IPS DF 19.7 (cell line): ENCODE measurements at places on chromosomes 2 and 18.

GRCh38 chr2:143615562-143615961 lies 486.3 kb downstream of the ARHGAP15 start:
- DNase-seq = no peak

DNA sequence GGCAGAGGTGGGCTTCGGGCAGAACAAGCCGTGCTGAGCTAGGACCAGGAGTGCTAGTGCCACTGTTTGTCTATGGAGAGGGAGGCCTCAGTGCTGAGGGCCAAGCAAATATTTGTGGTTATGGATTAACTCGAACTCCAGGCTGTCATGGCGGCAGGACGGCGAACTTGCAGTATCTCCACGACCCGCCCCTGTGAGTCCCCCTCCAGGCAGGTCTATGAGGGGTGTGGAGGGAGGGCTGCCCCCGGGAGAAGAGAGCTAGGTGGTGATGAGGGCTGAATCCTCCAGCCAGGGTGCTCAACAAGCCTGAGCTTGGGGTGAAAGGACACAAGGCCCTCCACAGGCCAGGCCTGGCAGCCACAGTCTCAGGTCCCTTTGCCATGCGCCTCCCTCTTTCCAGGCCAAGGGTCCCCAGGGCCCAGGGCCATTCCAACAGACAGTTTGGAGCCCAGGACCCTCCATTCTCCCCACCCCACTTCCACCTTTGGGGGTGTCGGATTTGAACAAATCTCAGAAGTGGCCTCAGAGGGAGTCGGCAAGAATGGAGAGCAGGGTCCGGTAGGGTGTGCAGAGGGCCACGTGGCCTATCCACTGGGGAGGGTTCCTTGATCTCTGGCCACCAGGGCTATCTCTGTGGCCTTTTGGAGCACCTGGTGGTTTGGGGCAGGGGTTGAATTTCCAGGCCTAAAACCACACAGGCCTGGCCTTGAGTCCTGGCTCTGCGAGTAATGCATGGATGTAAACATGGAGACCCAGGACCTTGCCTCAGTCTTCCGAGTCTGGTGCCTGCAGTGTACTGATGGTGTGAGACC lies at the start of gene PROC:
PROC (plus strand) TSS at position 128 of the 812 bp plus-strand sequence. CDS start 1,516 bp downstream, outside the sequence.
- no peak for DNase-seq

- DNase-seq = no peak
Observed at GRCh38 chr18:48052842-48053241, 122.4 kb upstream of the SMAD2 start.

GRCh38 chr2:102226171-102226570 lies 39.3 kb downstream of the IL1RL2 start:
- DNase-seq = no peak

GRCh38 chr2:156333274-156333950 lies 891 bp upstream of the NR4A2 start:
- DNase-seq = no peak

GRCh38 chr2:143816916-143817315 lies 687.7 kb downstream of the ARHGAP15 start:
- no peak for DNase-seq

- no peak for DNase-seq
Observed at GRCh38 chr2:51247252-51247805, 215.4 kb upstream of the NRXN1 start.

DNA sequence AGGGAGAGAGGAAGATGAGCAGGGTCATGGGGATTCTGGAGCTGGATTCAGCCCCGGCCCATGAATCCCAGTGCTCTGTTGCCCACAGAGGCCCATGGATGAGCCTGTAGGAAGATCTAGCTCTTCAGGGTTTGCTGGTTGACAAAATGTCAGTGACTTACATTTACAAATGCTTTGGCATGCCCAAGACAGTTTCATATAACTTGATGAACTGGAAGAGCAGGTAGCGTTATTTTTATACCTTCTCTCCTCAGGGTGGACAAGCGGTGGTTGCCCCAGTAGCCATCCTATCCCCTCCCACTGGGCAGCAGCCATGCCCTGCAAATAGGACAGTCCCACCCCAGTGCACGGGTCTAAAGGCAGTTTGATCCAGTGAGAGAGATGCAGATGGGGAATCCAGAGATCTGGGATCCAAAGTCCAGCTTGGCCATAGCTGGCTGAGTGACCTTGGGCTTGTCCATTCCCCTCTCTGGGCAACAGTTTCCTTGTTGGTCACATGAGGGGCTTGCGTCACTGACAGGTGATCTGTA lies 21.5 kb upstream of the KCNK3 start:
- DNase-seq = no peak

- DNase-seq = no peak
Observed at GRCh38 chr2:156589381-156590079, 153.4 kb downstream of the GPD2 start.

DNA sequence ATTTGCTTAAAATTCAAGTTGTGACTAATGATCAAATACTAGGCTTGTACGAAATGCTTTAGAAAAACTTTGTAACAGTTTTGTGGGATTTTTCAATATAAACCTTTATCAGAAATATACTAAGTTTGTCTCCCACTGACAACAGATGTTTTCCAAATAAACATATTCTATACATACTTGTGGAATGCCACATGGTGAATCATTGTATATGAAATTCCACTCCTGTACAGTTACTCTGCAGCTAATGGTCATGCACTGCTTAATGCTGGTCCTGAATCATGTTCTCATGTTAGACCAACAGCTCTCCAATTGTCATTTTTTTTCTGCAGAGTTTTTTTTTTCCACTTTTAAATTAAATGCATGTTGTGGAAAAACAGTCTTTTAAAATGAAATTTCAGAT lies 90.1 kb downstream of the DPP4 start:
- no peak for DNase-seq

- DNase-seq = no peak
Observed at GRCh38 chr2:23668756-23669304, 258.1 kb downstream of the ATAD2B start.

DNA sequence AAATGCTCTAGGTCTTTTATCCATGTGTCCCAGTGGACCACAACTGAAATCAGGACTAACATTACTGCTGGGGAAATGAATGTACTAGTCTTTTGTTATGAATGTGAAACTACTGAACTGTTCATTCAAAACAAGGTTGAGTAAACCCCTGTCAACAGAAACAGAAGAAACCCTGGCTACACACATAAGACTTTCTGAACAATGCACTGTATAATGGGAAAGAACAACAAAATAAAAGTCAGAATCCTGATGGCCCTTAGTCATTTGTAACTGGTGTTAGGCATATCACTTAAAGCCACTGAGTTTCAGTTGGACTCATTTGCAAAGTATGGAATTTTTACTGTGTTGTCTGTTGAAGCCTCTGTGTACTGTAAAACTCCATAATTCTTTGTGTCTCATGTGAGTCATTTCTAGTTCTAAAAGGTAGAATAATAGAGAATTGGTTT lies 77.0 kb upstream of the UBXN4 start:
- no peak for DNase-seq

DNA sequence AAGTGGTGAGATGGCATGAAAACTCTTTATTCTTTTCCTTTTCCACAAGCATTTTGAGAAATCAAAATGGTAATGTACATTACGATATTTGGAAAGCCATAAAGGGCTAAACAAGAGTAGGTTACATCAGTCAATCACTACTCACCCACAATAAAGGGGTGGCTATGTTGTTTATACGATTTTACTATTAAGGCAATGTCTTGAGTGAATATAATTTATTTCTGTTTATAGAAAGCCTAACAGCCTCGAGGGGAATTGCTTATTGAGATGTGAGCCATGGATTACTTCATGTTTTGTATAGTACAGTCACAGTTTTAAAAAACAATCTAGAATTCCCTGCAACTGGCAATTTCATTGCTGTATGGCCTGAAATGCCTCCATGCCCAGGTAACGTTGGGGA lies 237.5 kb upstream of the RBBP8 start:
- DNase-seq = no peak

DNA sequence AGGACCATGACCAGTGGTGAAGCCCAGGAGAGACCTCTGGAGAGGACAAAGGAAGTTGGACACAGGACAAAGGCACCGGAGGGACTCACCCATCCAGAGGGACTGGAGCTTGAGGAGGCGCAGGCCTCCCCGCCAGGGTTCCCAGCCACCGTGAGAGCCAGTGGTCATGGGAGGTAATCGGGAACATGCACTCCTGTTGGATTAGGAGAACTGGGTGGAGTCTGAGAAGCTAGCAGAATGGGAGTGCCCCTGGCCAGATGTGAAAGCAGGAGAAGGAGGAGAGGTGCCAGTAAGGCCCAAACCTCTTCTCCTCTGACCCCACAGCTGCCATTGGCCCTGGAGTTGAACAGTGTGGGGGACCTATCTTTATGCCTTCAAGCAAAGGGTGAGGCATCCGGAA lies 20.3 kb downstream of the POU3F3 start:
- DNase-seq = no peak

DNA sequence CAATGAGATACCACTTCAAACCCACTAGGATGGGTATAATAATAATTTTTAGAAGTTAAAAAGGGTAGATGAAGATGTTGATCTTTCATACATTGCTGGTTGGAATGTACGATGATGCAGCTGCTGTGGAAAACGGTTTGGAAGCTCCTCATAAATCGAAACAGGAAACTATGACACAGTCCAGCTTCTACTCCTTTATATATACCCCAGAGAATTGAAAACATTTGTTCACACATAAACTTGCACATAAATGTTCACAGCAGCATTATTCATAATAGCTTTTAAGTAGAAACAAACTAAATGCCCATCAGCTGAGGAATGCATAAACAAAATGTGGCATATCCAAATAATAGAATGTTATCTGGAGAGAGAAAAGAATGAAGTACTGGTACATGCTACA lies 95.0 kb downstream of the STRADB start:
- no peak for DNase-seq

DNA sequence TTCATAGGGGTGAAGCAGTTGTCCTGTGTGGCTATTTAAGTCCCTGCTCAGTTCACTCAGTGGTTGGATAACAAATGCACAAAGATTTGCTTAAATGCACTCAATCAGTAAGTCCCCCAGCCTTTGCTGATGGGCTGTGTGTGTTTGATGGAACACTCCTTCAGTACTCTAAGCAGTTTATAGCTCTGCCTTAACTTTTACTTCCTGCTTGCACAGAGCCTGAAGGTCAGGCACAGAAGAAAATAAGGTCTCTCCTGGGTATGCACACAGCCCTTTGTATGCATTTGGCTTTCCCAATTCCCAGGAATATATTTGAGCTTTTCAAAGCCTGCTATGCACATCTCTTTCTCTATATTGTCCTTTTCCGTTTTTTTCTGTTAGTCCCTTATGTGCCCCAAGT lies 208.7 kb upstream of the STK17B start:
- DNase-seq = no peak

GRCh38 chr18:3409811-3410210 lies 40.2 kb upstream of the TGIF1 start:
- DNase-seq = no peak

GRCh38 chr18:53796040-53796729 lies 428.3 kb downstream of the MBD2 start:
- no peak for DNase-seq

DNA sequence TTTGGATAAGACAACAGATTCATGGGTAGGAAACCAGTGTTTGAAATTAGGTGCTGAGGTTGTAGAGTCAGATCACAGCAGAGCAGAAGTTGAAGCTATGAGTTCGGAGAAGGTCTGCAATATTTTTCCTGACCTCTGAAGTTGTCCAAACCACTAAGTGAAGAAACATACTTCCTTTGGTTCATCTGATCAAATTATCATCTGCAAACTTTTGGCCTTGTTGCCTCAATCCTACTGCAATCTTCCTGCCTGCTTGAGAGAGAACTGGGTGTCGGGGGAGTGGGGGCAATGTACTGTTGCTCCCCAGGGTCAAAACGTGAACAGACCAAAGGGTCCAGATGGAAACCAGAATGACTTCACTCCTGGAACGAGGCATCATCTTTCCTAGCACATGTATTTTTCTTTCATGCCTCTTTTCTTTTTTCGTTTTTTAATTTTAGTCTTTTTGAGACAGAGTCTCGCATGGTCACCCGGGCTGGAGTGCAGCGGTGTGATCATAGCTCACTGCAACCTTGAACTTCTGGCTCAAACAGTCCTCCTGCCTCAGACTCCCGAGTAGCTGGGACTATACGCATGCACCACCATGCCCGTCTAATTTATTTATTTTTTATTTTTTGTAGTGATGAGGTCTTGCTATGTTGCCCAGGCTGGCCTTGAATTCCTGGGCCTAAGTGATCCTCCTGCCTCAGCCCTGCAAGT lies 42.7 kb downstream of the RAB31 start:
- no peak for DNase-seq

GRCh38 chr18:70419526-70419925 lies 130.7 kb downstream of the SOCS6 start:
- no peak for DNase-seq

DNA sequence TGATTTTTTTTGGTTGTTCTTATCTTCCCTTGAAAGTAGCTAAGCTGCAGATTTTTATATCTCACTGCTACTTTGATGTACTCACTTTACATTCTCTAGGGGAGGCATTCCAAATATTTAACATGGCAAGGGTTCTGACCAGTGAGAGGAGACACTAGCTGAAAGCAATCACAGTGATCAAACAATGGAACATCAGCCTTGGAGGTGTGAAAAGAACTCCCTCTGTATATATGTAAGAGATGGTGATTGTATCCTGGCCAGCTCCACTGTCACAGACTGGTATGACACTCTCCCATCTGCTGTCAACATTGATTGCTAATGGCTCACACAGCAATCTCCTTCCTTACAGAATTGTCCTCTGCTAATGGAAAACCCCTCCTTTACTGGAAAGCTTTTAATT lies 291.7 kb upstream of the CDH19 start:
- no peak for DNase-seq

DNA sequence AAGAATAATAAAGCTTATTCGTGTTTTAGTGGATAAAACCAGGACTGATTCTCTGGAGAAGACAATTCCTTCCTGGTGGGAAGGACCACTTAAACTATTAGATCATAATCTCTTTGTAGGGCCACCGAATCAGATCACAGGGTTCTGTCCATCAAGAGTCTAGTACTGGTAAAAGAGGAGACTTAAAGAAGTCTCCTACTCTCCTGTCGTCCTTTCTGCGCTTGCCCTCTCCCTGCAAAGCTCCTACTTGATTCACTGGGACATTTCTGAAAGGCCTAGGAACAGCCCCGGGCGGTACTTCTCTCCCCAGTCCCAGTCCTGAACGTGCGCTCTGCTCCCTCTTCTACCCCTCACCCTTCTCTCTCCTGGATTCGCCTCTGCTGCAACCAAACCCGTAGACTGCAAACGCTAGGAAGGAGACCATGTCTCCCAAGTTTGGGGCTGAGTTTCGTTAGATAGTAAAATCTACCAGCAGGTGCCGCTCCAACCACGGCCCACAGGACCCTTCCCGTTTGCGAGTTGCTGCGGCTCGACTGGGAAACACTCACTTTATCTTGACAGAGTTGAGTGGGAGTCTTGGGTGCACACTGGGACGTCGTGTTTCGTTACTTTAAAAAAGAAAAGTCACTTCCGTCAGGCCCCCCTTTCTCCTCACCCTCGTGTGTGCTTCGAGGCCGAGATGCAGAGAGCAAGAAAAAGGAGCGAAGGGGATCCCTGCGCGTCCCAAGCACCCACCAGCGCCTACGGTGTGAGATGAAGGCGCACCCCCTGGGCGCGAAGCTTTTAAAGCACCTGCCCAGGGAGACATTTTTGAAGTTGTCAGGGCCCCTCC lies 923 bp downstream of the FIGLA start:
- DNase-seq = peak; percentile 67
